ENCODE measurements at places on chromosomes 5 and 9.
A peak's percentile ranks its signal among the peaks of the same experiment; 100 is the strongest.

GRCh38 chr5:149437391-149438040 lies 58.4 kb upstream of the IL17B start:
- DNase-seq = no peak

DNA sequence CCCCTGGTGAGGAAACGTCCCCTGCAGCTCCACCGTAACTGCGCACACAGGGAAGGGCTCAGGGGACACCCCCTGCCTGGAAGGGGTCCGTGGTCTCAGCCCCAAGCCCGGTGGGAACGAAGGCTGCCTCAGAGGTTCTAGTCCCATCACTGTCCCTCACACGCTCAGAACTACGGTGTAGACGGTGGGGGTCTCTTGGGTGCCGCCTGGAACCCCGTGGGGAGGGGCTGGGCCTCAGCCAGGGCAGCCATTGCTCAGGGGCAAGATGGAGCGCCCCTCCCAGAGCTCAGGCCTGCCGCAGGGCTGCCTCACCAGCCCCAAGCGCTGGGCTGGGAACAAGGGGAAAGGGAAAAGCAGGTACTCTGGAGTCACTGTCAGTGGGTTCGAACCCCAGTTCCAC lies 2.9 kb downstream of the AGPAT2 start:
- no peak for DNase-seq

DNA sequence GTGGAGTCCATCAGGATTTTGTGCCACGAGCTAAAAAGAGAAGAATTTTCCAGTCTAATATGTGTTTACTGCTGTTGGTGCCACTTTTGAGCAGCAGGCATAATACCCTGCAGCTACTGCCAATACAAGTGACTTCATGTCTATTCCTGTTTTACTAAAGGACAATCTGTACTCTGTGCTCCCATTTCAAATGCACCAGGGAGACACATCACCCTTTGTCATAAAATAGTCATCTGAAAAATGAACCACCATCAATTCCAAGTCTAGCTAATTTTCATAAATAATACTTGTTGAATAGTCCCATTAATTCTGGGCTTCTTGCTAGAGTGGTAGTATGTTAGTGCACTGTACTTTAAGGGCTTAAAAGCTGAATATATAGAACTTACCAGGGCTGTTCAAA lies 8.9 kb upstream of the PKD2L2 start:
- no peak for DNase-seq

DNA sequence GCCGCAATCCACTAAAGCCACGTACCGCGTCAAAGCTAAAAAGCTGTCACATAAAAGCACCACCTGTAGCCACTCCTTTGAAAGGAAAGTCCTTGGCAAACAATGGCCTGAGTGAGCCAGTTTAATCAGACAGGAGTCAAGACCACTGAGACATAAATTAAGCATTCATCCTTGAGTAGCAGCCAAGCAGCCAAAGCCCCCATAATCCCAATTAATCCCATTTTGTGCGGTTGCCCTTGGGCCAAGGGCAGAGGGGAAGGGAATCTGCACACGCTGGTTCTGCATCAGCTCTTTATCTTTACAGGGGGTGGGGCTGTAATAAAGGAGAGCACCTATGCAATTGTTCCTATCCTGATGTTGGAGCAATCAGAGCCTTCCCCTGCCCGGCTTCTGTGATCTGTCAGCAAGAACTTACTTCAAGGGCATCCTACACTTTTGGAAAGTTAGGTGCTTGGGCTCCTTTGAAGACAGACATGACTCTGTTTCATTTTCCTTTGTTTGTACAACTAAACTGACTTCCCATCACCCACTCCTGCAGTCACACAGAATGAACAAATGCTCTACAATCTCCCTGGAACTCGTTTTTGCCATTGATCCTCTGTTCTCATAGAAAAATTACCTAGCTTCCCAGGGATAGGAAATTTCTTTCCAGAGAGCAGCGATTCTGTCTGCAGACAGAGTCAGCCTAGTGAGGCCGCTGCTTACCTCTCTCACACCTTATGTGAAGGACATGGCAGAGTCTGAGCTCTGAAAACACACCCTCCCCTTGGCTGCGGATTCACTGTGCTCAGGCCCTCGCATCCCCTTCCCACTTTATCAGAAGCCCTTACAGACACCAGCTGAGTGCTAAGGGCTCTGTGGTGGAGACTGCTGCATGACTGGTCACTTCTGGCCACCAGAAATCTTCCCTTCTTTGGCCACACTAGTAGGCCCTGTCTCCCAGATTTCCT lies 116.2 kb upstream of the TBCA start:
- DNase-seq = peak; percentile 26

DNA sequence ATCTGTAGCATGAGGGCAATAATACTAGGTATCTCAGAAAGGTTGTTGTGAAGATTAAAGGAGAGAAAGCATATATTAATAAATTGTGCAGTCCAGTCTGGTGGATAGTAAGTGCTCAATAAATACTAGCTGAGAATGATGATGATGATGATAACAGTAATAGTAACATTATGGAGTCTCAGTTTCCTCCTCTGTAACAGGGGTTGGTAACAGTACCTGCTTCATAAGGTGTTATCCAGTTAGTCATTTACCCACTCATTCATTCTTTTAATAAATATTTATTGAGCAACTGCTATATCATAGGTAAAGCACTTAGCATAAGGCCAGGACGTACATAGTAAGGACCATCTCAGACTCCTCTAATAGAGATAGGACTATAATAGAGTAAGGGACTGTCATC lies 7.6 kb downstream of the SLC6A7 start:
- no peak for DNase-seq

- no peak for DNase-seq
Measured at GRCh38 chr5:42772265-42772993, 15.8 kb downstream of the CCDC152 start.

GRCh38 chr5:66415208-66415607 lies 181.0 kb upstream of the MAST4 start:
- no peak for DNase-seq

DNA sequence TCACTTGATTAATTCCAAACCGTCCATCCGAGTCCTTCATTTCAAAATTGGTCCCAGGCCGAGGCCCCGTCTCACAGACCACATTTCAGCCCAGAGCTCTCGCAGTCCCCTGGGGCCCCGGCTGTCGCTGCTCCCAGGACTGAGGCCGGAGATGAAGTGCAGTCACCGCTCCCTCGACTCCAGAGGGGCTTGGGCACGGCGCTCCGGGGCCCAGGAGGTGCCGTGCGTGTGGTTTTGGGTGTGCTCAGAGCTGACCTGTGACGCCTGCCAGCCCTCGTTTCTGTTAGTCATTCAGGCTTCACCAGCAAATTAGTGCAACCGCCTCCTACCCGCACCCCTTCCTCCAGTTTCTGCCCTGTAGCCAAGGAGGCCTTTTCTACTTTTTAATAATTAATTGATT lies 48.7 kb upstream of the PHYKPL start:
- DNase-seq = no peak

DNA sequence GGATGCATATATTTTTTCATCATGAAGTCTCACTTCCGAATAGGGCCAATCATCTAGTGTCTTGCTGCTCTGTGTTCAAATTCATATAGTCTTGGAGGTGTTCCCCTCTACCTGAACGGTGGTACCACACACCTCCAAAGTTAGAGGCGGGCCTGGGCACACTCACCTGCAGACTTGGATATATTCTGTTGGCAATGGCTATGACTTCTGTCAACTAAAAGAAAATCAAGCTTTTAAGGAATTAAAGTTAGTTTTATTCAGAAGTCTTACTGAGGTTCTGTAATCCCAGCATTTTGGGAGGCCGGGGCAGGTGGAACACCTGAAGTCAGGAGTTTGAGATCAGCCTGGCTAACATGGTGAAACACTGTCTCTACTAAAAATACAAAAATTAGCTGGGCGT lies 2.6 kb upstream of the NIPAL4 start:
- no peak for DNase-seq

- DNase-seq = no peak
Measured at GRCh38 chr5:151733358-151734063, 24.9 kb downstream of the ATOX1 start.

DNA sequence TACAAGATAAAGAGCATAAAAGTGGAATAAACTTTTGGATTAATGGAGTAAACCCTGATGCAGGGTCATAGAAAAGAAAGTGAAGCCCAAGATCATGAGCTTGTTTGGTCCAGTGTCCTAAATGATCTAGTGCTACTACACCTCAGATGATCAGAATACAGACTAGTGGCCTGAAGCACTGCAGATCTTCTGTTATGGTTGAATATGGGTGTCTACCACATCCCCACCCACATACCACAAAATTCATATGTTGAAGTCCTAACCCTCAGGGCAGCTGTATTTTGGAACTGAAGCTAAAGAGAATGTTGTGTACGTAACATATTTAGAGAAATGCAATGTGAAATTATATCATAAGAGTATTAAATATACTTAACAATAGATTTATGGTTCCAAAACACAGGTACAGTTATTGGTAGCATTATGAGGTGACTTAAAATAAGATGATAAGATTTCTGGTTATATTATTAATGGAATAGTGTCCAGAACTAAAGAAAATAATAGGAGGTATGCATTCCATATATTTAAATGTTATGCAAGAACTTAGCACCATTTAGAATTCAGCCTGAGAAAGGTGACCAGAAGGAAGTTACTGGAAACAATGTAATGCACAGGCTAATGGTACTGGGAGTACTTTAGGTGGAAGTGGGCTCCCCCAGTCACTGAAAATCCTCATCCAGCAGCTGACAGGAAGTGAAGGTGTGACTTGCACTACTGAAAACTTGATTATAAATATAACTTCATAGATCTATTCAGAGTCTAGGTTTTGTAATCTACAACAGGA lies 1155.1 kb downstream of the TAF11L14 start:
- no peak for DNase-seq

DNA sequence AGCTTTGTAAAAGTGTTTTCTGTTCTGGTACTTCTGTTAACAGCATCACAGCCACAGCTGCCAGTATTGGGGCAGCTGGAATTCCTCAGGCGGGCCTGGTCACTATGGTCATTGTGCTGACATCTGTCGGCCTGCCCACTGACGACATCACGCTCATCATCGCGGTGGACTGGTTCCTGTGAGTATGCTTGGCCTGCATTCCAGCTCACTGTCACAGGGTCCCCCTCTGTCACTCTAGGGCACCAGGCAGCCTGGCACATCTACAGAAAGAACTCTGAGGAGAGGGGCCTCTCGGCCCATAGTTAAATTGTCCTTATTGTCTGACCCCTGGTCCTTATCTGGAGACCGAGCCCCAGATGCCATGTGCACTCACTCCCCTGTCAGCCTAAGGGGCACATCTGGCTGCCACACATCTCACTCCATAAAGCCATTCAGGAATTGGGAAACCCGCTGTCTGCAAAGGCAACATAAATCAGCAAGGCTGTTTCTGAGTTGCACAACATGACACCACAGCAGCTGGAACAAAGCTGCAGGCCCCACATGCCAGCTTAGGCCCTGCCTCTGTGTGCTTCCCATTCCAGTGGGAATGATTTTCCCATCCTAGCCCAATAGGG lies 77.5 kb downstream of the SLC1A3 start:
- no peak for DNase-seq

DNA sequence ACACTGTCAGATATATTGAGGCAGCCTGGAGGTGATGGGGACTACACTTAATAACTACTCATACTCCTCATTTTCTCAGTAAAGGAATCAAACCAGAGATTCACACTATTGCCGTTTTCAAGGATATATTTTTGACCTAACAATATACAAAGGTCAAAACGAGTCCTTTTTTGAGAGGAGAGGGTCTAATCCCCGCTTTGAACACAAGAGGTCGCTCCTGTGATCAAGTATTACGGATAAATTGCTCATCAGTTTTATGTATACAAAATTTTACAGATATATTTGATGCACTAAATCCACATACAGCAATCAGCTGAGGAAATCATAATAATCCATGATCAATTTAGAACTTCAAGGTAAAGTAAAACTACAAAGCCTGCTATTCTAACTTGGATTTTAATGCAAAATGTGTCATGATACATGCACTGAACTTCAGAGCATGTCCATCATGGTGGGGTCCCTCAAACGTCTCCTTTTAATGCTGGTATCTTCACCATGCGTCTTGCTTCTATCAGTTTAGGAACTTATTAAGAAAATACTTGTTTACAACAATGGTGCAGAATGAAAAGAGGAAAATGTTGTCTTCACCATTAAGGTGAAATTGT lies 2.5 kb upstream of the ISL1 start:
- peak; percentile 49 for DNase-seq

DNA sequence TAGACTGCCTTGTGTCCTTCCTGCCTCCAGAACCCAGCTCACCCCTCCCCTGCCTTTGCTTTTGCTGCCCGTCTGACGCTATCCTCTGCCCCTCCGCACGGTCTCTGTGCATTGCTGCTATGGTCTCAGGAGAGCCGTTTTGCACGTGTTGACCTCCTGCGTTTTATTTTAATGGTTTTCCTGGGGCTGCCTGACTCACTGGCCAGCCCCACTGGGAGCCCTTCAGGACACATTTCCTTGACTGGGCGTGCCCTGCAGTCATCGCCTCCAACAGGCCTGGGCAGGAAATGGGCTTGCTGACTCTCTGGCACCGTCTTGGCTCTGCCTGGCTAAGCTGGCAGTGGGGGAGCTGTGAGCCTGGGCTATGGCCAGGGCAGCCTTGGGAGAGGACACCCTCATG lies 17.9 kb upstream of the ASS1 start:
- no peak for DNase-seq

GRCh38 chr5:155492191-155492590 lies 478.6 kb downstream of the KIF4B start:
- no peak for DNase-seq

- peak; percentile 38 for DNase-seq
Measured at GRCh38 chr5:142065273-142065672, 43.3 kb upstream of the NDFIP1 start.

GRCh38 chr9:136054798-136055714 lies 40.0 kb downstream of the NACC2 start:
- no peak for DNase-seq
